ENCODE measurements at places on chromosomes 4 and X.

GRCh38 chrX:65697915-65698796, 30.7 kb downstream of the MSN start:
- DNase-seq, result peak; percentile 59

DNA sequence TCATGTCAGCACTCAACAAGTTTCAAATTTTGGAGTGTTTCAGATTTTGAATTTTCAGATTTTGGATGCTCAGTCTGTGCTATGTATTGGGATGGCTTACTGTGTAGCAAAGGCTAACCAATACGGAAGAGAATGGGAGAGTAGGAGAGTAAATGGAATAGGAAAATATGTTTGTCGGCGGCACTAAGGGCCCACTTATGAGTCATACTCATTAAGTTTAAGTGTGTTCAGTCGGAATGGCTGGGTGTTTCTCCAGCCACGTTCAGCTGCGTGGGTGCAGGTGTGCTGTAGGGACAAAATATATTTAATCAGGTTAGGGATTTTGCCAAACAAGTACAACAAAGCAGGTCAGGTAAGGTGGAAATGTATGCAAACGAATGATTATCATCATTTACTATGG, 13.6 kb downstream of the FTHL17 start:
- DNase-seq, result no peak

DNA sequence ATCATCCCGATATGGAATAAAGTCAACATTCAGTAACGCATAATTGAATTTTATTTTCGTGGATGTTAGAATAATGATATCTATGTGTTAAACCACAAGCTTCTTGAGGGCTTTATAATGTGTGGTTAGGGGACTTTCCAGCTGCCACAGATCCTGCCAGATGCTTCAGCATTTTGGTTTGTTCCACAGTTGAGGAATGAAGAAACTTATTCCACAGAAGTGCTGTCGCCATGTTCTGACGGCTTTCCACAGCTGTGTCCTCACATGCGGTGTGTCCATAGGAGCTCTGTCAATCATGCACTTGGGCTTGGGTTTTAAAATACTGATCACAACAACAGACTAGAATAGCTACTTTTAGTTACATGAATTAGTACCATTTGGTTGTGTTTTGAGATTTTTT, 411.9 kb downstream of the TRIML1 start:
- DNase-seq, result no peak

GRCh38 chr4:94961420-94961819, 203.7 kb downstream of the BMPR1B start:
- DNase-seq, result no peak

- no peak for DNase-seq
Observed at GRCh38 chr4:57854748-57855147, 744.6 kb upstream of the IGFBP7 start.

DNA sequence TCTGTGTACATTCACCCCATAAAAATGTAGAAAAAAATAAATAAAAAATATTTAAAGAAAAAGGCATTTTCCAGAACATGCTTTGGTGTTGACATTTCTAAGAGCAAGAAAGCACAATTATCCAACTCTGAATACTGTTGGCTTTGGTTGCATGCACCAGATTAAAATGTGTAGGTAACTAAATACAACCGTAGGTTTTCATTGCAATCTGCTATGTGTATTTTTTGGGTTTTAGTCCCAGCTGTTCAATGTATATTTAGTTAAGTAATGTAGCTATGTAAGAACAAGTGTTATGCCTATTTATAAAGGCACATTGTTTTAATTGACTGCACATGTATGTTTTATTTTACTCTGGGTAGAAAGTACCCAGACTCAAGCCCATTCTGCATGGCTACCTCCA, 108.1 kb upstream of the PAQR3 start:
- no peak for DNase-seq

GRCh38 chr4:122000849-122001248, 49.0 kb upstream of the TRPC3 start:
- no peak for DNase-seq

GRCh38 chrX:9342561-9343051, 122.3 kb upstream of the TBL1X start:
- peak; percentile 79 for DNase-seq

GRCh38 chr4:138014590-138015288, 227.4 kb downstream of the SLC7A11 start:
- no peak for DNase-seq

- DNase-seq, result peak; percentile 62
Observed at GRCh38 chr4:185421366-185422124, 4.2 kb downstream of the UFSP2 start.

DNA sequence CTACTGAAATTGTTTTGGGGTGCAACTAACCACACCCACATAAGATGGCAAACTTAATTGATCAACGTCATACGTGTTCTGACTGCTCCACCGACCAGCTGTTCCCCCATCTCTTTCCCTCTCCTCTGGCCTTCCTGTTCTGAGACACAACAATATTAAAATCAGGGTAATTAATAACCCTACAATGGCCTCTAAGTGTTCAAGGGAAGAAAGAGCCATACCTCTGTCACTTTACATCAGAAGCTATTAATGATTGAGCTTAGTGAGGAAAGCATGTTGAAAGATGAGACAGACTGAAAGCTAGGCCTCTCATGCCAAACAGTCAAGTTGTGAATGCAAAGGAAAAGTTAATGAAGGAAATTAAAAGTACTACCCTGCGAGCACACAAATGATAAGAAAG, 173.9 kb upstream of the FTHL17 start:
- no peak for DNase-seq

DNA sequence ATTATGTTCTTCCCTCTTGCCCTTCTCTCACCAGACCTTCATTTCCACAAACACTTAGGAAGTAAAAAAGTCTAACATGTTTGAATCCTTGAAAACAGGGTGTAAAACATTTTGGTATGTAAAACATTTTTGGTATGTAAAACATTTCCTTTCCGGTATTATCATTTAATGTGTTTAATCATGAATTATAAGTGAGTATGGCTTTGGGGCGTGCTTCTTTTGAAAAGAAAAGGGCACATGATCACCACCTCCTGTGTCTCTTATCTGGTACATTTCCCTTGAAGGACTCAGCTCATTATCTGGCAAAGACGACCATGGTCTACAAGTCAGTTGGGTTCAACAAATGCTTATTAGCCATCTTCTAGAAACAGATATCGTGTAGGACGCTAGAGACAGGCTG, 283.6 kb downstream of the FRMPD4 start:
- peak; percentile 44 for DNase-seq

DNA sequence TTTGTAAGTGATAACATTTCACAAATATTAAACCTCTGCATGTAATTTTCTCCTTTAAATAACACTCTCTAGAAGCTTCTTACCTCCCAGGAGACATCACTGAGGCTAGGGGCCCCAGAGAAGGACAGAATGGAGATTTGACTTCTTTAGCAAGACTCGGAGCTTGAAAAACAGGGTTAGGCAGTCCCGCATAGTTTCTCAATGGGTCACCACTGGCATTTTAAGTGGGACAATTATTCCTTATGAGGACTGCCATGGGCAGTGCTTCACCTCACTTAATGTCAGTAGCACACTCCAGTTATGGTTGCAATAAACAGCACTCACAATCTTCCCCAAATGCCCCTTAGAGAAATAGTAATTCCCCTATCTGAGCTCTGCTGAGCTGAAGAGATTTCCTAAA, 66.7 kb upstream of the NOCT start:
- no peak for DNase-seq

- no peak for DNase-seq
Observed at GRCh38 chr4:39157520-39157919, 24.8 kb upstream of the WDR19 start.

DNA sequence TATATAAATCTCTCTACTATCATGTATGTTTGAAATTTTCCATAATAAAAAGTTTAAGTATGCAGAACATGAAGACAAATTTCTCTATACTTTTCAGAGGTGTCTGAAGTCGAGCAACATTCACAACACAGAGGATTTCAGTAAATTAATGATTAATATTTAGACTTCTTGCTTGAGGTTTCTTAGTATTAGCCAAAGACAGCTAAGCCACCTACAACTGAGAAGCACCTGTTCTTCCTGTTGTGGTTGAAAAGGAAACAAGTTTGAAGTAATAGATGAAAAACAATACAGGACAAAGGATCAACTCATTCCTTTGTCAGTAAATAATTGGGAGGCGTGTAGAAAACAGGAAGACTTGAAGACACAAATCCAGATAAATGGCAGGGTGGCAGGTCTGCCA, 21.1 kb downstream of the SCML1 start:
- DNase-seq, result no peak

DNA sequence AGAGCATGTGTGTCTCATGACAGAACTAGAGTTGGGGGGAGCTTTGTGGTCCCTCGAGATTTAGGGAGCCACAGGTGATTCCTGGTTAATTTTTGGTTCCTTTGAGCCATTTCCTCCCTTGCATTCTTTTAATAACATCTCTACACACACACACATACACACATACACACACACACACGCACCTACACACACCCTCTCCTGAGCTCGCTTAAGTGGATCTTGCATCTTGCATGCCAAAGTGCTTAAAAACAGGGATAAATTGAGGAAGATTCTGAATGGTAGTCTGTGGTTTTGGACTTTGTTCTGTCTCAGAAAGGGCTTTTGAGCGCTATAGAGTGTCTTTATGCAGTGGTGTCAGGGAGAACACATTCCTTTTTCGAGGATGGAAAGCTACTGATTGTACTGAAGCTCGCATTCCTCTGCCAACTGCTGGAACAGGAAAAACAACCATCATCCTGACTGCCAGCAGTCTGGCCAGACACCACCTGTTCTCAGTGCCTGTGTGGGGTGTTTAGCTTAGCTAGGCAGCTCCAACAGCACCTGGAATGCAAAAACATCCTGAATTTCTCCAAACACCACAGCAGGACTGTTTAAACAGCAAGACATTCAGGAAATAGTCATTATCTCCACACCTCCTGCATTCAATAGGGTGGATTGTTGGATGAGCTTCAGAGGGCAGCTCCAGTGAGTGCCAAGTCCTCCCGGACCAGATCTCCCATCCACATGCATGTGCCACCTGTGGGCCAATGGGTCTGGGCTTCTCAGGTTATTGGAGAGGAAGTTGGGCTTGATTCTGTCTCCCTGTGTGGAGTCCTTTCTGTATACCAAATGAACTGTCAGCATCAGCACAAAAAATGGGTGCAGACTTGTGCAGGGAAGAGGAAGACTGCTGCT, 21.9 kb upstream of the IGFBP7 start:
- no peak for DNase-seq

DNA sequence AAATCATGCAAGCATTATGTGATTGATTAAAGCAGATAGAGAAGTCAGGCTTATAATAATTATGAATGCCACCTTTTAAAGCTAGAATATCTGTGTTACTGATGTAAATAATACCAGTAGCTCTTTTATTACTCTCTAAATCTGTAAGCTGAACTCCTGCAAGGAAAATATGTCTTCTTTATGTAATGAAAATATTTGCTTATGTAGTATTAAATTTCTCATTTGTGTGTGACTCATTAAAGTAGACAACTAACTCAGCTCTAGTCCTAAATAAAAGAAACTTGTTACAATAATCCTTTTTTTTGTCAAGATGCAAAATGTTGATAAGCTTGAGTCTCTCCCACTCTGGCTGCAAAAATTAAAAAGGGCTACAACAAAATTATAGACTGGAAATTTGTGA, 137.7 kb upstream of the FAT1 start:
- no peak for DNase-seq

- DNase-seq, result no peak
Observed at GRCh38 chr4:122633211-122633610, 12.3 kb upstream of the IL21 start.

DNA sequence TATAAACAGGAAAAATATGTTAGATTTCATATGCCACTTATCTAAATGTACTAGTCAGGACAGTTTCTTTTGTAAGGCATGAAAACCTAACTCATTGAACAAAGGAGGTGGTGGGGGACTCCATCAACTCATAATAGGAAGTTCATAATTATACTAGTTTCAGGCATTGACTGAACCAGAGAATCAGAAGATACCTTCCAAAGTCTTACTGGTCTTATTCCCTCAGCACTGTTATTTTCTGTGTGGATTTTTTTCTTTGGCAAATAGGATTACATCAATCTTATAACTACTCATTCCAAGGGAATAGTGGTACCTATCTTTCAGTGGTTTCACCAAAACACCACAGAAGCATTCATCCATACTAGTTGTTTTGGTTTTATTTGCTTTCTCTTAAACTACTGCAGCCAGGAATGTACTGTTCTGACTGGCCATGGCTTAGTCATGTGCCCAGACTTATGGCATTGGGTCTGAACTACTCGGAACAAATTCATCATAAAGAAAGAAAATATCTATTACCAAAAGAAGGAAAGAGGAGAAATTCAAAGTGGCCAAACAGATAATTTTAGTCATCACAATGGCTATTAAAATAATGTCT, 273.9 kb downstream of the ARAP2 start:
- DNase-seq, result no peak

GRCh38 chr4:176065435-176066291, at the start of gene WDR17:
Gene WDR17 (plus strand): TSS chr4:176065841. CDS start chr4:176111581, 45,740 bp downstream.
- DNase-seq, result peak; percentile 76

- DNase-seq, result peak; percentile 9
Observed at GRCh38 chr4:24470666-24471485, 113.5 kb downstream of the DHX15 start.

- DNase-seq, result no peak
Observed at GRCh38 chr4:8320386-8320750, 50.8 kb downstream of the HTRA3 start.

GRCh38 chr4:171919314-171919713, 106.1 kb downstream of the GALNTL6 start:
- DNase-seq, result no peak

- no peak for DNase-seq
Observed at GRCh38 chr4:151782296-151782695, 21.5 kb upstream of the GATB start.

DNA sequence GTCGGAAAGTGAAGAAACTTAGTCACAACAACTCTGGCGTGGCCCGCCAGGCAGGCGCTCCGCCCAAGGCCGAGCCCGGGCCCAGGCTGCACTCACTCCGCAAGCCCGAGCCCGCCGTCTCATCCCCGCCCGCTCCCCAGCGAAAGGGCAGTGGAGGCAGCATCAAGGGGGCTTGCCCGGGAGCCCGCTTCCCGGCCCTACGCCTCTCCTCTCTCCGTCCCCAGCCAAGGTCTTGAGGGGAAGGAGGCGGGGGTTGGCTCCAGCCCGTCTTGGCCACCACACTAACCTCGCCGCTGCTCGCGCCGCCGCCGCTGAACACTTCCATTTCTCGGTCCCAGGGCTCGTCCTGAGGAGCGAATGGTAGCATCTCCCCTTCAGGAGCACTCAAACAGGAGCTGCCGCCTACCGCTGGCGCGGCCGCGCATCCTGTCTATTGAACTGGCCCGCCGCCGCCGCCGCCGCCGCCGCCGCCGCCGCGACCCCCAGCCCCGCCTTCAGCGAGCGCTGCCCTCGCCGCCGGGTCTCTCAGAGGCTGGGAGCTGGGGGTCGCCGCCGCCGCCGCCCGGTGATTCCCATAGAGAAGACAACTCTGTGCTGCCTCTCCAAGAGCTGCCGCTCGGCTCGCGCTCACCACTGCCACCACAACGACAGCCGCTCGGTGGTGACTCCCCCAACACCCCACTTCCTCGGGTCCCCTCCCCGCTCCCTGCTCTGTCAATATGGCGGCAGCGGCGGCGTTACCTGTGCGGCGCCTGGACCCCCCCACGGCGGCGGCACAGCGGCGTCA, at the start of gene RPS6KA6:
TSS of gene RPS6KA6 (minus strand) at position 667 of the 787 bp plus-strand sequence. CDS start at position 367, 300 bp downstream.
- DNase-seq, result peak; percentile 3
